ENCODE measurements at places on chromosomes 16 and 17.

- no peak for DNase-seq
Measured at GRCh38 chr16:78224342-78224741, 124.9 kb downstream of the WWOX start.

DNA sequence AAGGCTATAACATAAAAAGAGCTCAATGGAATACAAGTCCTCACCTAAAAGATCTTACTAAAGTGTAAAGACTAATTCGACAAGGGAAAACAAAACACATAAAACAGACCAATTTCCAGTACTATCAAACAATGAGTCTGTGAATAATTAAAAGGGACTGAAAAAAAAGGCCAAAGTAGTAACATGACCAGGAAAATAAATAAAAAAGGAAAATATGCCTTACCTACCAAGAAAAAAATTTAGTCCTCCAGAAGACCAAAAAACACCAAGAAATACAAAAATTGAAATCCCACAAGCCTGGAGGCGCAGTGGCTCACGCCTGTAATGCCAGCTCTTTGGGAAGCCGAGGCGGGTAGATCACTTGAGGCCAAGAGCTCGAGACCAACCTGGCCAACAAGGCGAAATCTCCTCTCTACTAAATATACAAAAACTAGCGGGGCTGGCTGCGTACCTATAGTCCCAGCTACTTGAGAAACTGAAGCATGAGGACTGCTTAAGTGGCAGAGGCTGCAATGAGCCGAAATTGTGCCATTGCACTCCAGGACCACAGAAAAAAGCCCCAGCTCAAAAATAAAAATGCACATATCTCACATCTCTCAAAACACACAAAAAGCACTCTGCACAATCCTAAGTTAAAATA, 60.8 kb downstream of the TEX14 start:
- no peak for DNase-seq

DNA sequence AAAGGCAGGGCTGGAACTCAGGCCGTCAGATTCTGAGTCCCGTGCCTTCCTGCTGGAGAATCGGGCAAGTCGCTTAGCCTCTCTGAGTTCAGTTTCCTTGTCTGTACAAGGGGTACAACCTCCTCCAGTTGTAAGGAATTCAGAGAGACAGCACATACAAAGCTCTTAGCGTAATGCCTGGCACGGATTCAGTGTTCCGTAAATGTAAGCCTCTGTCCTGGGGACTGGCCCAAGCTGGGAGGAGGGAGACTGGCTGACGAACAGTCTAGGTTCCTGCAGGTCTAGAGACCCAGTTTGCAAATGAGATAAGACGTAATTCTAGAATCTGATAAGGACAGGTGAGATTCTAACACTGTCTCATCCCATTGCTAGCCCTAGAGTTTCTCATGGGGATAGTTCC, 9.9 kb downstream of the METTL22 start:
- DNase-seq, result no peak

- DNase-seq, result no peak
Measured at GRCh38 chr16:17205279-17206211, 265.2 kb downstream of the XYLT1 start.

DNA sequence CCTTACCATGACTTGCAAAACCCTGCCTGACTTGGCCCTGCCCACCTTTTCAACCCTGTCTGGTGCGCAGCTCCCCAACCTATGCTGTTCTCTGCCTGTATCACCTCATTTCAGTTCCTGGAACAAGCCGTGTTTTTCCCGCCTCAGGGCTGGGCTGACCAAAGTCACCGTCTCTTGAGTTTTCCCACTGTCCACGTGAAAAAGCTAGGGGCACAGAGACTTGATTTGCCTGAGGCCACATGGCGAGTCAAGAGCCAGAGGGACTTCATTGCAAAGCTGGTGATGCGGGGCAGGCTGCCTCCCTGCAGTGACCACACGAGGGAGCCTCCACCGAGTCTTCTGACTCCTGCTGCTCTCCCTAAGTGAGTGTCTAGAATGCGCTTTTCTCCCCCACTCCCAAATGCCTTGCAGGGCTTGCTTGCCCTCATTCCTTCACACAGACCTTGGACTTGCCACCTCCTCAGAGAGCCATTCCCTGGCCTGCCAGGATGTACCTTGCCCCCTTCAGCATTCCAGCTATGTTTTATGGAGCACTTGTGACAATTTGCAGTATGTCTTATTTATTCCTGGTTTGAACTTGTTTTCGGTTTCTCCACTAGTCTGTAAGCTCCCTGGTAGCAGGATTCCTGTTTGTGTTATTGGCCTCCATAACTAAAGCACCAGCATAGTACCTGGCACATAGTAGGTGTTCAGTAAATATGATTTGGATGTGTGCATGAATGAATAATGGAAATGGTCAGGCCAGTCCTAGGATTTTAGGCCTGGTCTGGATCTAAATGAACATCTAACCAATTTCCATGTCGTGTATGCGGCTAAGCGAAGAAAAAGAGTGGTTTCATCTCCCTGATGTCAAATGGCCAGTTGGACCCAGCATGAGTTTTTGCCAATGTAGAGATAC, 252.3 kb downstream of the SNX29 start:
- DNase-seq, result no peak

GRCh38 chr16:71367241-71367976, 8.9 kb downstream of the CALB2 start:
- DNase-seq, result no peak

DNA sequence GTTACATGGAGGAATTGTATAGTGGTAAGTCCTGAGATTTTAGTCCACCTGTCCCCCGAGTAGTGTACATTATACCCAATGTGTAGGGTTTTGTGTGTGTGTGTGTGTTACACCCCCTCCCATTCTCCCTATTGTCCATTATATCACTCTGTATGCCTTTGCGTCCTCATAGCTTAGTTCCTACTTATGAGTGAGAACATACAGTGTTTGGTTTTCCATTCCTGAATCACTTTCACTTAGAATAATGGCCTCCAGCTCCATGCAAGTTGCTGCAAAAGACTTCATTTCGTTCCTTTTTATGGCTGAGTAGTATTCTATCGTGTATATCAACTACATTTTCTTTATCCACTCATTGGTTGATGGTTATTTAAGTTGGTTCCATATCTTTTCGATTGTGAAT, 635 bp upstream of the FA2H start:
- DNase-seq, result no peak

DNA sequence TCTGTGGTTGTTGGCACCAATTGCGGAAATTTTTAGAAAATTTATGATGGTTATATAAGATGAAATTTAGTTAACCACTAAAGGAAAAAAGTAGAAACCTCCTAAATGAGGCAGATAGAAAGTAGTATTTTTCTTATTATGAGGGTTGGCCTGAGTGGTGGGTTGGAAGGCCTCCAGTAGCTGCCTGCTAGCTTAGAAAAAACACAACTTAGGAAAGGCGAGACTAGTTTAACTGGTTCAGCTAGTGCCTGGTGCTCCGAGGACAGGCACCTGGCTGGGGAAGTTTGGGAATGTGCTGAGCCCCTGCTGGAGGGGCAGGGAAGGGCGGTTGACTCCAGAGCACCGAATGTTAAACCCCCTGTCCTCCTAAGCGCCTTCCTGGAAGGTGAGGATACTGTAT, 19.9 kb downstream of the LDHD start:
- DNase-seq, result no peak

DNA sequence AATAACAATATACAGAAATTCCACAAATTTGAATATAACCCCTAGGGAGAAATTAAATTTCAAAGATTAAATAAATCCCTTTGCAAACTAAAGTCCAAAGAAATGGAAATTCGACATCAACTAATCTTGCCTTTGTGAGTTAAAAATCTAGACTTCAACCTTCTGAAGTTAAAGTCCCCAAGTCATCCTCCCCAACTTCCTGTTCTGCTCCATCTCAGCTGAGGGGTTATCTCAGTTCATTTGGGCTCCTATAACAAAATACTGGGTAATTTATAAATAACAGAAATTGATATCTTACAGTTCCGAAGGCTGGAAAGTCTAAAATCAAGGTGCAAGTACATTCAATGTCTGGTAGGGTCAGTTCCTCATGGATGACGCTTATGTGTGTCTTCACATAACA, 22.8 kb upstream of the KDM6B start:
- no peak for DNase-seq

DNA sequence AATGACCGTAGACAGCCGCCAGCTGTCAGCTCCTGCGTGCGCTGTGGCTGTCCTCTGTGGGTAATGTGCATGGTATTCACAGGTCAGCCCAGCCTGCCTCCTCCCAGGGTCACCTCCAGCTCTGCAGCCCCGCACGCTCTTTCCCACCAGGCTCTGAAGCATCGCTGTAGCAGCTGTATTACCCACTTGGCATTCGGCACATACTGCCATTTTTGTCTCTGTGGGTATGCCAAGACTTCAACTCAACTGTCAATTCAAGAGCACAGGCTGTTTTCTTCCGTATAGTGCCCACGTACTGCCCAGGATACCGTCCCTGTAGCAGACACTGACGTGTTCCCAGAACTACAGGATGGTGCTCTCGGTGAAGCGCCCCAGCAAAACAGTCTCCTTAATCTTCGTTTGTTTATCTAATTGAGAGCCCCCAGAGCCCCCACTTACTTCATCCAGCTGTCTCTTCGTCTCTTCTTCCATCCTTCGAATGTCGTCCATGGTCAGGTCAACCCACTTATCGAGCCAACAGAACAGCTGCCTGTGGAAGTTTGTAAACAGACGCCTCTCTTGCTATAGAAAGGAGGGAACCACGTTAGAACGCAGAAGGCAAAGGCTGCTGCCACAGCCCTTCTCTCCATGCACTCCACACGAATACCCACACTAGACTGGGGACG, 17.4 kb upstream of the INPP5K start:
- DNase-seq, result no peak

DNA sequence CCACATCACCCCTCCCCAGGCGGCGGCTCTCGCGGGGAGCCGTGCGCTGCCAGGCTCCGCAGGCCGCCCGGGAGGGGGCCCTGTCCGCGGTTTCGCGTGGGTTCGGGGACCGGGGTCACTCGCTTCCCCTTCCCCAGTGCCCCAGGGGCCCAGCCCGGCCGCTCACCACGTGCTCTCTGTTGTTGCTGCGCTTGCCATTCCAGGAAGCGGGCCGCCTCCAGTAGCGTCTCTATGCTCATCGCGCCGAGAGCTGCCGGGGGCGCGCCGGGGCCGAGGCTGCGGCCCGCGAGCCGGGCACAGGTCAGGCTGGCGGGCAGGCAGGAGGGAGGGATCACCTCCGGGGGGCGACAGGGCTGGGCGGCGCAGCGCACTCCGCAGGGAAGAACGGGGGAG, 390 bp downstream of the MNT start:
- DNase-seq, result no peak

DNA sequence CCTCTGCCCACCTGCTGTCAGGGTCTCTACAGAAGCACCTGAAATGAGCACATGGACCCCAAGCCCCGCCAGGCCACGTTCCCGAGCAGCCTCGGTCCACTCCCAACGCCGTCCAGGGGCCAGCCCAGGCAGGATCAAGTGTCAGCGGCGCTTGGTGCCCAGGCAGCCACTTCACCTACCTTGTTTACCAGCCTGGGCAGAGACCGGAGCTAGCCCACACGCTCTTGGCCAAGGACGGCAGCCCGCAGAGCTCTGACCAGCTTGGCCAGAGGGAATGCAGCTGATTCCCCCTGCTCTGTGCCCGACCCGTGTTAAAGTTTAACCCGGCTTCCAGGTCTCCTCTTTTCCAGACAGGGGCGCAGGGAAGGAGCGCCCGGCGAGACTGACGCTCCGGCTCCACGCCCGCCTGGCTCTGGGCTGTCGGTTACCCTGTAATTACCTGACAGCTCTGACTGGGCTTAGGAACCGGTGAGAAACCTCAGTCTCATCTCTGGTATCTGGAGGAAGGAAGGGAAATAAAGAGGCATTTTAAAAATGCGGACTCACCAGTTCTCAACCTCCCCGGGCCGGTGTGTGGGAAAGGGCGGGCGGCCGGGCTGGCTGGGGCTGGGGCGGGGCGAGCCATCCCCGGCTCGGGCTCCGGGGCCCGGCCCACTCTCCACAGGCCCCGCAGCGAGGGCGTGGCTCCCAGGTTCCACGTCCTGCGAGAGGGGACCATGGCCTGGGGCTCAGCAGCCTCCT, 4.6 kb downstream of the KIFC3 start:
- DNase-seq, result no peak

GRCh38 chr17:7313088-7313889, 1.9 kb downstream of the GPS2 start:
- DNase-seq, result no peak

DNA sequence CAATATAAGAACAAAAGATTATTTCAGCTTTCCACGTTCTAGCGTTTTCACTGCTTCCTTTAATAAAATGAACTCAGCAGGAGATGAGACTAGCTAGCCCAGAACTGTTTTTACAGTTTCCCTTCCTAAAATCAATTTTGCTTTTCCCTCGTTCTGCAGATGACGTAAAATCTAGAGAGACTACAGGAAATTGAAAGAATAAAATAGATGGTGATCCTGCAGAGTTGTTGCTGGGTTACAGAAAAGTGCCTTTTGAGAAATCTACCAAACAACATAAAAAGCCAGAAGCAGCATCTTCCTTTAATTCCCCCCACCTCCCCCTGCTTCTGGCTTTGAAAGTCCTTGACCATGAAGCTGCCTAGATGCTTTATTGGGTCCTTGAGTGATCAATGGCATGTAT, 96.8 kb upstream of the CLEC3A start:
- DNase-seq, result no peak

DNA sequence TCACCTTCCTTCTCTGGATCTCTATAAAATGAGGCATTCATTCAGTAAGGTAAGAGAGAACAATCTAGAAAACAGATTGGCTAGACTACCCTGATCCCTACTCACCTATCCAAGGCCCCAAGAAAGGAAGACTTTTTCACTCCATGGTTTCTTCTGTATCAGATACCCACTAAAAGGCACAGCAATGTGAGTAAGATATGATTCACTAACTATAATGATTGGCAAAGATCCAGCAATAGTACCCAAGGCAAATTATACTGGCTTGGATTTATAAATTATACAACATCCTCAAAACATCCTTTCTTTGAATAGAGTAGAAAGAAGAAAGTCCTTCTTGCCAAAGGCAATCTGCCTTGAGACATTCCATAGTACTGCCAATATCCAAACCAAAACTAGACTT, 1432.0 kb upstream of the GOT2 start:
- DNase-seq, result no peak

- no peak for DNase-seq
Measured at GRCh38 chr16:79320956-79321355, 279.6 kb downstream of the MAF start.

GRCh38 chr17:34894964-34895363, 66.3 kb downstream of the CCT6B start:
- DNase-seq, result no peak

GRCh38 chr17:63785556-63785955, 11.6 kb downstream of the DDX42 start:
- no peak for DNase-seq

GRCh38 chr17:4258867-4259266, 4.9 kb downstream of the ANKFY1 start:
- no peak for DNase-seq

DNA sequence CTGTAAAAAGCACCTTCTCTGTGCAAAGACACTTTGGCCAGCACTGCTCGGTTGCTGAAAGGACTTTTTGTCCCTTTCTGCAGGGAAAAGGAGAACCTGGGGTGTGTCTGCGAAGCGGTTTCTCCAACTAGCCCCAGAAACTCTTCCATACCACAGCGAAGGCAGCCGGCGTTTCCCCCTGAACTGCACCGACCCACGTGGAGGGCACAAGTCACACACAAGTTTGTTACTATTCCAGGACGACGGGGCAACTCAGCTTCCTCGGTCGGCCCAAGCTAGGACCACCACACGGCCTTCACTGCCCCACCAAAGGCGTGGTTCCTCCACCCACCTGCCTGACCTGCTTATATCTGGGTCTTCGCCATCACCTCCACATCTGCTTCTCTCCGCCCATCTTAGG, 1.9 kb downstream of the RTN4RL1 start:
- DNase-seq, result no peak
